ENCODE measurements at places on chromosomes 11 and 22.

GRCh38 chr11:45109400-45109799, 37.0 kb upstream of the PRDM11 start:
- no peak for DNase-seq

DNA sequence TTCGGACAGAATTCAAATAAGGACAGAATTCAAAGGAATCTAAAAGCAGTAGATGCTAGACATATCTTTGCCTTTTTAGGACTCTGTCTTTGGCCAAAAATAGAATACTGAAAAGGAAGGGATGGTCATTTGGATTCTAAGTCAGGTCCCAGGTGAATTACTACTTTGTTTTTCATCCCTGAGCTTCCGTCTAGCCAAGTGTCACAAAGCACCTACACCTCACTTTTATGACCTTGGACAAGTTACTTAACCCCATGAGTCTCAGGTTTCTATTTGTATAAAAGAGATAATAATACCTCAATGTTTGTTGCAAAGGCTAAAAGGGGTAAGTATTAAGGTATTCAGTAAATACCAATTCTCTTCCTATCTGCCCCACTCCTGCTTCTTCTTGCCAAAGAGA, 7.3 kb downstream of the KIF18A start:
- DNase-seq = no peak

- DNase-seq = peak; percentile 26
These were observed 697 bp downstream of the RNF169 start for GRCh38 chr11:74749127-74749964.

DNA sequence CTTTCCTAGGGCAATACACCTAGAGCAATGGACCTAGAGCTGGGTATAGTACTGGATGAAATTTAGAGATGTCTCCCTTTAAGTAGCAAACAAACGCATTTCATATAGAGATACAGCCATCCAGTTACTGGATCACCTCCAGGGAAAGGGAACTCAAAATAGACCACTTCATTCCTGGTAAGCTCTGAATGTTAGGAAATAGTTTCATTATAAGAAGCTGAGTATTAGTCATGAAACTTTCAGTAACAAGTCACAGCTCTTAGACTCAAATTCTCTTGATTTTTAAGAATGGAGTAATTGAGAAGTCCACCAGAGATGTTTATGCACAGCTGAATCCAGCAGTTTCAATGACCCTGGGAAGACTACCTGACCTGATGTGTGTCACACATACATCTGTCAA, 221.9 kb downstream of the FAM76B start:
- DNase-seq = no peak

DNA sequence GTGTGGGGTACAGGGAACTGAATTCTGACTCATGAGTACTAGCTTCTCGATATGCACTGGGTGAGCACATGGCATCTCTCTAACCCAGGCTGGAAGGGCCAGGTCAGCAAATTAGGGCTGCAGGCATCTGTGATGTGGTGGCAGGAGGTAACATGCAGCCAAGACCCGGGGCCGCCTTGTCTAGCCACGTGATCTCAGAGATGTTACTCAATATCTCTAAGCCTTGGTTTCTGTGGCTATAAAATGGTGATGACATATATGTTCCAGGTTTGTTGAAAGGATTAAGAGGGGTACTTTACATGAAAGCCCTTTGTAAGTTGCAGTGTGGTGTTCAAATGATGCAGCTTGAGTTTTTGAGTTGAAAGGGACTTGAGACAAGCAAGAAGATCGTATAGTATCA, 3.2 kb downstream of the ST14 start:
- DNase-seq = no peak

GRCh38 chr11:7677071-7677470, 3.8 kb upstream of the CYB5R2 start:
- no peak for DNase-seq

GRCh38 chr11:35545391-35546003, 20.1 kb upstream of the PAMR1 start:
- DNase-seq = no peak

DNA sequence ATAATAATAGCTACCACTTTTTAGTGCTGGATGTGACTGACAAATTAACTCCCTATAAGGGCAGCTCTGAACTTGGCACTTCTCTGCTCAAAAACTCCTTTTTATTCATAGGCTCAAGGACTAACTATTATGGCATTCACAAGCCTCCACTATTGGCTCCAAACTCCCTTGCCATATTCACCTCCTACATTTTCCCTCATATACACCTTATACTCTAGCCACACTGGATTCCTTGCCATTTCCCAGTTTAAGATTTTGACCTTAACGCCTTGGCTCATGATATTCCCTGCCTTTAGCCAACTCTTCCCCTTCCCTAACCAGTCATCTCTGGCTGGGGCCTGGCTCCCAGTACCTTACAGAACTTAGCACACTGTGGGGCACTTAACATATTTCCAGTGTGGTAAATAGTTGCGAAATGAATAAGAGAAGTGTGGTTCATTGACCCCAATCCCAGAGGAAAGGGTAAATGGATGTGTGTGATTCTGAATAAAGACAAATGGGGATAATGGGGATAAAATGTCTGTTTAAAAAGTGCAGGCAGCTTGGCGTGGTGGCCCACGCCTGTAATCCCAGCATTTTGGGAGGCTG, 40.0 kb upstream of the SORL1 start:
- no peak for DNase-seq

All from activated naive CD4-positive, alpha-beta T cell (primary cell).